ENCODE measurements at places on chromosomes 7 and 10.

GRCh38 chr10:44972874-44973306 is 5.7 kb downstream of the DEPP1 start:
- no peak for DNase-seq

GRCh38 chr7:123557016-123557397 is 611 bp downstream of the NDUFA5 start:
- no peak for DNase-seq

DNA sequence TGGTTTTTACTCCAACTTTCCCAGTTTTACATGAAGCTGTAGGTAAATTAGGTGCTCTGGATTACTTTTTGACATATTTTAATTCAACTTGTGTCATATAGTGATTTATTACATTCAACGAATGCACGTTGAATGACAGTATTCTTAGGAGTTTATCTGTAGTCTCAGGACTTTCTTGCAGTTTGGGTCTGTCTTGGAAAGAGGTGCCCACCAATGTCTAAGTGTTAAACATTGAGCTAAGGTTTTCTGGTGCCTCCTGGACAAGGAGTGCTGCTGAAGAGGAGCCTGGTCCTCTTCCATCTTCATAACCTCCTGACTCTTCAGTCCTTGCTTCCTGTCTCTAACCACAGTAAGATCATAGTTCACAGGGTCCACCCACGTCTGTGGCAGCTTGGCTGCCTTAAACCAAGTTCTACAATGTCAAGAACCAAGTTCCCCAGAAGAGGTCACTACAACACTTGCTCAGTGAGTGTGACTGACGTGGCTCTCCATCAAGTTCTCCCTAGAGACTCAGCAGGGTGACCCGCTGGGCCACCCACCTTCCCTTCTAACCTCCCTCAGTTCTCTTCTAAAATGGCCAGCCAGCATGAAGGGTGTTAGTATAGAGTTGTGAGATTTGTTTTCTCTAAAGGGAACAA is 6.1 kb downstream of the NPY start:
- DNase-seq = no peak

- no peak for DNase-seq
These were observed 103.2 kb downstream of the WDR37 start for GRCh38 chr10:1159131-1160061.

GRCh38 chr7:122067077-122067476 is 77.0 kb downstream of the AASS start:
- no peak for DNase-seq

DNA sequence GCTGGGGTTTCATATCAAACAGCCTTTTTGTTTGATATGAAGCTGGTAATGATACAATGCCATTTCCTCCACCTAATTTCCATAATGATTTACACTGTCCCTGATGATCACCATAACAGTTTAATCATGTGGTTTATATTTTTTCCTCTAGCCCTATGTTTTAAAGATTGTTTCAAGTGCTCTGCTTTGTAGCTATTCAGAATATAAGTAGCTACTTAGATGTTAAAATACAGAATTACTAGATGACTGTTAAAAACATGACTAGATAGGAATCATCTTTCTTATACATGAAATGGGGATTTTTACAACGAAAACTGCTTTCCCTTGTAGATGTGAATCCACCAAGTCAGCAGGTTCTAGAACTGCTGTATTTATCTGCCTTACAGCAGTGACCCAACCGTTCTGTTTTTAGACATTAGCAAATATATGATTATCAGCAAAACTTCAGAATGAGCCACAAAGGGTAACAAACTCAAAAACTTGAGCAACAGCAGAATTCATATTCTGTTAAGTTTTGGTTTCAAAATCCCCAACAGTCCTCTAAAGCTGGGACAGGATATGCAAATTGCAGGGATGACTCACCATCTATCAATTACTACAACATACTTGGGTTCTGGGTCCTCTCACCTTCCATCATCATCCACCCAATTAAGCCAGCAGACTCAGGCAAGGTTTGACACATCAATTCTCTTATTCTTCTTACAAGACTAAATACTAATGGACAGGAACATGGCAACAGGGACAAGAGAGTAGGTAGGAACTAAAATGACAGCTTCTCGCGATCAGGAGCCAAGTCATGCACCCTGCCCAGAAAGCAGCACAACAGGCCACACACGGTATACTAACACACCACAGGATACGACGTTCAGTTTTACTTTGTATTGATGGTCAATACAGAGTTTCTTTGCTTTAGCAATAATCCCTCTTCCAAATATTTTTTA is 83.9 kb downstream of the PIP4K2A start:
- DNase-seq = no peak

DNA sequence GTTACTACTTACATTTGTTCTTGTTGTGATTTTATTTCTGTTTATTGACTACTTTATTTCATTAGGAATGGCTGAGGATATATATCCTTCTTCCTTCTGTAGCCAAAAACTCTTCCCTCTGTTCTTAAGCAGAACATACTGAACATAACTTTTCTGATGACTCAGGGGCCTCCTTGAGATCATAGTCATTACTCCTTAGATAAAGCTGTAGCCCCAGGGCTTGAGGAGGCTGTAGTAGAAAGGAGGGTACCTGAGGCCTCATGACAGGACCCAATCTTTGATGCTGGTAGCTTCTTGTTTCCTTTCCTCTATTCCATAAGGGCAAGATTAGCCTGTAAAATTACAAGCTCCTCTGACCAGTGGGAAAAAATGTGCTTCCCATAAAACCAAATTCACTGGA is 41.2 kb upstream of the FGFR2 start:
- no peak for DNase-seq

GRCh38 chr10:21270976-21271375 is 254.5 kb downstream of the SKIDA1 start:
- DNase-seq = no peak

- DNase-seq = no peak
These were observed 560.5 kb upstream of the GALNT17 start for GRCh38 chr7:70571403-70571934.

DNA sequence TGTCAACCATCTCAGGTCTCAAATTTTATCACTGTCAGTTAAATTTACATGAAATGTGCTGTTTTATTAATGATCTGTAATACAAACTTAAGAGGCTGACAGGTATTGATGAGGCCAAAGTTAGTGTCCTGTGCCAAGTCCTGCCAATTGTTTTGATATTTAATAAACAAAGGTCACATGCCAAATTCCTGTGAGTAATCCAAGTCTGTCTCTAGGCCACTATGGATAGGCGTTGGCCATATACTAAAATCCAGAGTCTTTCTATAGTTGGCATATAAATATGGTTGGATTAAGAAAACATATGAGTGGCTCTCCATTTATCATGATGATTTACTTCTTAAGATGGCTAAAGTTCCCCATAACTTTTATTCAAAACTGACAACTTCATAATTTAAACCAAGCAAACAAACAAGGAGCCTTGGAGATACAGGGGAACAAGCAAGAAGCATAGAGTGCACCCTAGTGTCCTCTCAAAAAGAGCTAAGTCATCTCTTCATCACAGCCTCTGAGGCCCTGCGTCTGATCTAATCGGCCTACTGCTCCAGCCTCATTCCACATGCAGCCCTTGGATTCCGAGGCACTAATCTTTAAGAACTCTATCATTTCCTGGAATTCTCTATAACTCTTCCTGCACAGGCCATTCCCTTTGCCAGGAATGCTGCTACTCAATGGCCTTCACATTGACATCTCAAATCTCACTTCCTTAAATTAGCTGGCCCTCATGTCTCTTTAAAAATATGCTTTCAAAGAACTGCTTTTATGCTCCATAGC is 32.7 kb upstream of the NRCAM start:
- no peak for DNase-seq

DNA sequence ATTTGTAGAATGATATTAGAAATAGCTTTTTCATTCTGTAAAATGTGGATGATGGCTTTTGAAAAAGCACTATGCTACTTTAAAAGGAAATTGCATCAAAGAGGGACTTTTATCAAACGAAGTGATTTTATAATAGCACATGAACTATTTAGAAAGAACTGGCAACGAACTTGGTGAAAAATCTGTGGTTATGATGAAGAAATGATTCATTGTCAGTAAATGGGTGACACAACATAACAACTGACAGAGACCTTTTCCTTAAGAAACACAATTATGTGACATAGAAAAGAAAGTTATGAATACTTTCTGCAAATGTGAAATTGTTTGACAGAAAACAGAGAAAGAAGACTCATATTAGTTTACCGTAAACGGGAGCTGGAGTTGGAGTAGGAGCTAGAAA is 60.7 kb upstream of the LAMB4 start:
- DNase-seq = no peak

- DNase-seq = no peak
These were observed 538.5 kb upstream of the MKI67 start for GRCh38 chr10:128664729-128665128.

- no peak for DNase-seq
These were observed 100.5 kb downstream of the FGFR2 start for GRCh38 chr10:121497513-121498470.

- no peak for DNase-seq
These were observed 116.6 kb downstream of the KLF6 start for GRCh38 chr10:3668276-3668965.

- DNase-seq = no peak
These were observed 43.9 kb downstream of the LUC7L2 start for GRCh38 chr7:139403601-139404000.

DNA sequence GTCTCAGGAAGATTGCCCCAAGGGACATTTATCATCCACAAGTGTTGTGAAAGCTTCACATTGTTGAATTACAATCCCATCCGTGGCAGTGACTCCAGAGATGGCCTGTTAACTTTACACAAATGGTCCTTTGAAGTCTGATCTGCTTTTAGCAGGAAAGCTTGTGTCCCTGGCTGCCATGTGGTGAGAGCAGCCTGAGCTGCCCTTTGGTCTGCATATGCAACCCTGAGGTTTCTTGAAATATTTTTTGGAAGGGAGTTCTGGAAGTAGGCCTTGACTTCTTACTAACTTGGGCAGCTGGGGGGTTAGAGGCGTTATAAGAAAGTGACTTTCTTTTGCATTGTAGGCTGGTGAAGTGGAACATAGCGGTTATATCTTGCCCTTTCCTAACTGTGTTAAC is 41.3 kb upstream of the FAM180A start:
- no peak for DNase-seq

DNA sequence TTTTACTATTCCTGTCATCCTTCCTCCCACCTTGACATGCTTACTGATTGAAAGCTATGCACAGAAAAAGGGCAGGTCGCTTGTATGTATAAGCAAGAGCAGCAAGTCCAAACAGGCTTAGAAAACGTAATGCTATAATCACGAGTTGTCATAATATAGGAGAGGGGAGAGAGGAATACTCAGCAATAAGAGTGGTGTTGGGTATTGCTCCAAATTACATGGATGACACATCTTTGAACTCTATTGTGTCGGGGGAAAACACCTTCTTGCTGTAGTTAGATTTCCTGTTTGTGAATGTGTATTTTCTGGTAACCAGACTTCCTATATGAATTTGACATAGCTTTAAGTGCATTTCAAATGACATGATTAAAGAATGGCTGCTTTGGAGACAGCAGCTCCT is 7.5 kb downstream of the MET start:
- DNase-seq = no peak

DNA sequence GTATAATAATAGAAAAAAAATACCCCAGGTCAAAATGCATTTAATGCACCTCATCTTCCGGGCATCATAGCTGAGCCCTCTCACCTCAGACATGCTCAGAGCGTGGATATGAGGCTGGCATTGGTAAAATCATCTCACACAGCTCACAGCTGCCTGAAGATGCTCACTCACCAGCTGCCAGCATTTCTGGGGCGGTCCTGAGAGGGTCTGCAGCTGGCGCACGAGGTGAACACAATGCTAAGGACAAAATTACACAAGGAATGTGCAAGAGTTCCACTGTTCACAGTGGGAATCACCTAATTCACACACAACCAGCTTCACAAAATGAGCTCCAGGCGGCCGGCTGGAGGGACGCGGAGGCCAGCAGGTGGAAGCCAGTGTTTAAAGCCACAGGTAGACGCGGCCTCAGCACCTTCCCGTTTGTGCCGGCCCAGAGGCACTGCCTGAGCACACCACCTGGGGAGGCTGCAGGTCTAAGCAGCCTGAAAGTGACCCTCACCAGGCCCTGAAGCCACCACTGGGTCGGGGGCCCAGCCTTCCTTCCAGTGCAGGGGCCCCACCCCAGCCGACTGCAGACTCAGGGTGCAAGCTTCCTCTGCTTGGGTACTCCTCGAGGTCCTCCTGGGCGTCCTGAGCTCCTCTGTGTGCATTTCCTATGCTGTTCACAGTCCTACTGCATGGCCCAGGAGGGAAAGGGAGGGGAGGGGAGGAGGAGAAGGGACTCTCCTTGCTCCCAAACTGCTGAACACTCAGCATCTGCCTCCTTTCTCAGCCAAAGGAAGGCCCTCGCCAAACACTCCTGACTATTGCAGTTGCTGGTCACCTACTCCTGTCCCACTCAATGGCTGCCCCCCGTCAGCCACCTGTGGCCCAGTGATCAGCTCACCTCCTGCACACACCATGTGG is 61.2 kb upstream of the FAM20C start:
- no peak for DNase-seq

DNA sequence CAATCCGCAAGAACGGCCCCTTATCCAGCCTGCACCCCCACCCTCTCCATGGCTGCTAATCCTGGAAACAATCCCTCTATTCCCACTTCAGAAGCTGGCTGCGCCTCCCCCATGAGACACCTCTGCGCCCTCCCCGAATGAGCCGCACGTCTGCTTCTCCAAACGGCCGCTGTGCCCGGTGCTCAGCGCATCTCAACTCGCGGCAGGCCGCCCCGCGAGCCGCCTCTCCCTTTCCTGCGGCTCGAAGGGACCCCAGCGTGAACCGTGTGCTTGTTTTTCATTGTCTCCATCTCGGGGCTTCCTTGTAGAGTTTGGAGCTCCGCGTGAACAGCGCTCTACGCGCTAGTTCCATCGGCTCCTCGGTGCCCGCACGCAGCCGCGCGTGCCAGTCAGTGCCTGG is 20.8 kb upstream of the FXYD4 start:
- DNase-seq = no peak

DNA sequence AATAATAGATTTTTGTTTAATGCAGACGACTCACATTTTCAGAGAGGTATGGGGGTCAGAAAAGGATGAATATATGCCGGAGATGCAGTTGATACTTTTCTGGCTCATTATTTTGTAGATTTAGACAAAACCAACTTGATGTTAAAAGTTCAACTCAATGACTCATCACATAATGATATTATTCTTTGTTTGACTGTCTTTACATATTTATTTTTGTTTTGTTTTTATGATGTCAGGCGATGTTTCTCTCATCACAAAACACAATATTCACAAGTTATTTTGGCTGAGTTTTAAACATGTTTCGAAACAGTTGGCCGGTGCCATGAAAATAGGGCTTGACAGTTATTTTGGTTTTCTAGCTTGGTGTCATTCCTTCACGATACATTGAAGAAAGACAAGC is 1.3 kb downstream of the GJD4 start:
- DNase-seq = no peak

GRCh38 chr10:120513307-120513796 is 56.3 kb downstream of the PLPP4 start:
- DNase-seq = no peak

DNA sequence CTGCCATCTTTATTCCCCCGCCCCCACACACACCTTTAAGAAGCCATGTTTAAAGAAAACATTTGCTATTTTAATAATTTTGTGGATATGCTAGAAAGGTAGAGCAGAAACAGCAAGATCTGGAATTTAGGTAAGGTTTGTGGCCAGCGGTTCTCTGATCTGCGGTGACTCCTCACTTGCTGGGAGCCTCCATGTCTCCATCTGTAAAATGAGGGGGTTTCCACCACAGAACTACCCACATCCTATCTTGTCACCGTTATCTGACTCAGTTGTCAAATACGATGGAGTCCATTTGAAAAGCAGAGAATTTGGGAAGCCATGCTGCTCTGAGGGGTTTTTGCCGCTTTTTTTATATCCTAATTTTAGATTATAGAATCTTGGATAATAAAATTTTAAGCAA is 23.3 kb downstream of the MACC1 start:
- no peak for DNase-seq
